Endodermal cell (in vitro differentiated cells): ENCODE measurements at places on chromosomes 11 and 22.
A peak's percentile ranks its signal among the peaks of the same experiment; 100 is the strongest.

GRCh38 chr11:85718991-85719807 lies 33.2 kb upstream of the CCDC89 start:
- H3K36me3 ChIP-seq: no peaks in the 10 kb centered on the region
- no peaks in the 10 kb centered on the region for H3K27me3 ChIP-seq
- H3K27ac ChIP-seq: peak overlapping the region; percentile 88
- H3K4me1 ChIP-seq: peaks cover 4% of the 10 kb centered on the region
- DNase-seq: peak; percentile 76

DNA sequence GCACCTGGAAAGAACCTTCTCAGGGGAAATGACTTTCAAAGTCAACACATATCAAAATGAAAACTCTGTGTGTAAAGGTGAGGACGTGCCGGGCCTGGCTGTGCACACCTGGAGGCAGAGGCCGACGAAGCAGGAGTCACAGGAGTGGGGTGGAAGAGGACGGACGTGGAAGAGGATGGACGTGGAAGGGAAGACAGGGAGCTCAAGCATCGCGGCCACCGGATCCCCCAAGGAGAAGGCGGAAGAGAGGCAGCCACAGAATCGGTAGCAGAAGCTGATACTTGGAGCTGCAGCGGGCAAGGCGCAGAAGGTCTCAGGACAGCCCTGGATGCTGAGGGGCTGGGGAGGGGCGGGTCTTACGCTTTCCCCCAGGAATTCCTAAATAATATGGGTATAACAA lies 519.8 kb downstream of the BRD1 start:
- no peaks in the 10 kb centered on the region for H3K36me3 ChIP-seq
- no peak overlapping the region for H3K27ac ChIP-seq
- peak; percentile 22 for DNase-seq
- H3K4me1 ChIP-seq: no peaks in the 10 kb centered on the region
- no peak overlapping the region for H3K4me3 ChIP-seq

DNA sequence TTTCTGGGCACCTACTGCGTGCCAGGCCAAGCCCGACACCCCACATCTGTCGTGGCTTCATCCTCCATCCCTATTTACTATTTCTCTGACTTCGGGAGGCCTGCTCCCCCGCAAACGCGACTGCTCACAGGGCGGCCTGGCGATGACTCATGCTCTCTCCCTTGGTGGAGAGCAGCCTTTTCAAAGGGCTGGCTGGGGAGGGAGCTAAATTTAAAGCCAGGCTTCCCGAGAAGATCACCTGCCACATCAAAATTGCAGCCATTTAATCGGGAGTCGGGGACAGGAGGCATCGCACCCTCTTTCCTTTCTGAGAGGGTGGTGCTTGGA lies 24.9 kb upstream of the SHISAL1 start:
- no peaks in the 10 kb centered on the region for H3K36me3 ChIP-seq
- peak; percentile 80 for DNase-seq
- peaks cover 29% of the 10 kb centered on the region for H3K27me3 ChIP-seq
- peaks cover 3% of the 10 kb centered on the region for H3K4me1 ChIP-seq
- H3K27ac ChIP-seq: no peak overlapping the region

GRCh38 chr11:129458278-129458677 lies 82.6 kb downstream of the BARX2 start:
- no peak overlapping the region for H3K4me3 ChIP-seq
- peaks cover 3% of the 10 kb centered on the region for H3K4me1 ChIP-seq
- no peak overlapping the region for H3K27ac ChIP-seq

DNA sequence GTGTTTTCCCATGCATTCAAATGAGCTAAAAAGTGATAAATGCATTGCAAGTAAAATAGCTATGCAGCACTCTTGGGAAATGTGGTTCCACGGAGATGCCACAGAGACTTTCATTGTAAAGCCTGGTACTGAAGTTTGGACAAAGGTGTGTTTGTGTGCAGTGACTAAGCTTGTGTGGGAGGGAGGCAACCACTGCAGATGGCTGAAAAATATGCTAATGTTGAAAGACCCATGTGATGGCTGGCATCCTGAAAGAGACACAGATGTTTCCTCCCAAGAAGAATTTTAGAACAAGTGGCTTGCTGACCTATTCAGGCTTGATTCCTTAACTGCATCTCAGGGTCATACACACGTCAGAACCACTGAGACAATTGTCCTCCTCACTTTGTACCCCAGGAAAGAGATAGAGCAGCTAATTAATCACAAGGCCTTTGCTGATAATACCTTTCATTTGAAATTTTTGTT lies 73.8 kb downstream of the FAM76B start:
- peak overlapping the region; percentile 73 for H3K27ac ChIP-seq
- DNase-seq: no peak
- no peaks in the 10 kb centered on the region for H3K4me1 ChIP-seq
- H3K36me3 ChIP-seq: no peaks in the 10 kb centered on the region

DNA sequence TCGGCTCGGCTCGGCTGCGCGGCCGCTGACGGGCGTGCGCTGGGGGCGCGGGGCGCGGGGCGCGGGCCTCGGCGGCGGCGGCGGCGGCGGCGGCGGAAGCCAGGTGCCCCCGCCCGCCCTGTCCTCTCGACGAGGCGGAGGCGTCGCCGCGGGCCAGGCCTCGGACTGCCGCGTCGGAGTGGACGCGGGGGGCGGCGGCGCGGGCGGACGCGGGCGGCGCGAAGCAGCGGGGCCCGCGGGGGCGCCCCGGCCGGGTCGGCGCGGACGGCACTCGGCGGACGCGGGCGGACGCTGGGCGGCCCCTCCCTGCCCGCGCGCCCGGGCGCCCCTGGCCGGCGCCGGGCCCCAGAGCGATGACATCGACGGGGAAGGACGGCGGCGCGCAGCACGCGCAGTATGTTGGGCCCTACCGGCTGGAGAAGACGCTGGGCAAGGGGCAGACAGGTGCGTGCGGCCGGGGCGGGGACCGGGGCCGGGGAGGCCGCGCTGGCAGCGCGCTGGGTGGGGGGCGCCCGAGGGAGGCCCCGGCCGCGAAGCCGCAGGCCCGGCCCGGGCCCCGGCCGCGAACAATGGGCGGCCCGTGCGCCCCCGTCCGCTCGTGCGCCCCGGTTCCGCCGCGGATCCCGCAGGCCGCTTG lies at the start of gene BRSK2:
Gene BRSK2, plus strand, starts transcription at position 3 of the 637 bp plus-strand sequence. Its CDS starts 351 bp downstream, at position 354.
- H3K4me3 ChIP-seq: peak within 1 kb of the TSS; percentile 76
- H3K4me1 ChIP-seq: peaks cover 6% of the 10 kb centered on the region
- peak; percentile 69 for DNase-seq
- H3K27ac ChIP-seq: peak within 1 kb of the TSS; percentile 83
- H3K27me3 ChIP-seq: peaks cover 25% of the 10 kb centered on the region

DNA sequence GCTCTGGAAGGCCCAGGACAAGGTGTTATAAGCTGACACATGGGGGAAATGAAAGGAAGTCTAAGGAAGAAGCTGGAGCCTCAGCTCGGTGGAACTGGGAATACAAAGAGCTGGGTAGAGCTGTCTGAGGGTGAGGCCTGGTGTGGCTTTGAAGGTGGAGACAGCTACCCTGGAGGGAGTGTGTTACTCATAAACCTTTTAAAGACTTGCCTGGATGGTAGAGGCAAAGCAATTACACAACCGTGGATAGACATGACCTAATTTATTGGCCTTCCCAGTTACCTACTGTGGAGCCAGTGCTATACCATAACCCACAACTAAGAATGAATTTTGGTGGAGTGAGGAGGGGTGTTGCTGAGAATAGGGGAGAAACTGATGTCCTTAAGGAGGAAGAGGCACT lies 22.6 kb downstream of the EXPH5 start:
- no peak overlapping the region for H3K27ac ChIP-seq
- H3K27me3 ChIP-seq: no peaks in the 10 kb centered on the region
- no peak for DNase-seq
- H3K4me1 ChIP-seq: no peaks in the 10 kb centered on the region

GRCh38 chr11:70886676-70887541 lies 365.5 kb downstream of the SHANK2 start:
- H3K4me3 ChIP-seq: no peak overlapping the region
- no peaks in the 10 kb centered on the region for H3K36me3 ChIP-seq
- H3K4me1 ChIP-seq: no peaks in the 10 kb centered on the region
- H3K27ac ChIP-seq: peak overlapping the region; percentile 61
- DNase-seq: no peak

DNA sequence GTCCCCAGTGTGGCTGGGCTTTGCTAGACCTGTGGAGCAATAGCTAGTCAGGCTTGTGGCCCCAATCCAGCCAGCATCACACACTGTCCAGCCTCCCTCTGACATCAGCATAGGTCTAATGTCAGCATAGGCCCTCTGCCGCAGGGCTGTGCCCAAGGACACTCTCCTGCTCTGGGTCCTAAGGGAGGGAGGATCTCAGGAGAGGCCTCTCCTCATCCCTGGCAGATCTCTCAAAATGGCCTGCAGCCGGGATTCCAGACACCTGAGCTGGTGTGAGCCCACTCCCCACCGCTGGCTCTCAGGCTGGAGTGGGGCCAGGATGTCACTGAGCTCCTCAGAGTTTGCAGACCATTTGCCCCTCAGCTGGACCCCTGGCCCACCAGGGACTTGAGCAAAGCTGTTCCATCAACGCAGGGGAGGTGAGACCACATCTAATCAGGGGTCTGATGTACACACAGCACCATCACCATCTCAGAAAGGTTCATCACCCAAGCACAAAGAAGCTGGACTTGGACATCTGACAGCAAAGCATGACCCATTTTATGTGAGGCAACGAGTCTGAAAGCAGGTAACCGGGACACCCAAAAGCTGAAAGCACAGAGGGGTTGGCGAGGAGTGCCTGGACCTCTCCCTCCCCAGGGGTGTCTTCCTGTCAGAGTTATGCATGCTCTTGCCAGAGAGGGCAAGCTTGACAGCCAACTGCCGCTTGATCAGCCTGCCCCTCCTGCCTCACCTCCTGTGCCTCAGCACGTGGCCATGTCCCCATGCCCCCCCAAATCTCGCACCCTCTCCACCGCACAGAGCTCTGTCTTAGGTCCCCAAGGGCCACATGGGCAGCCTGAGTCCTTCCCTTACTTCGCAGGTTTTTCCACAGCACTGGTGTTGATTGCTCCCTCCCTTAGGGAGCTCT lies 69.7 kb upstream of the SEPTIN5 start:
- H3K36me3 ChIP-seq: no peaks in the 10 kb centered on the region
- no peaks in the 10 kb centered on the region for H3K4me1 ChIP-seq
- peak; percentile 44 for DNase-seq

DNA sequence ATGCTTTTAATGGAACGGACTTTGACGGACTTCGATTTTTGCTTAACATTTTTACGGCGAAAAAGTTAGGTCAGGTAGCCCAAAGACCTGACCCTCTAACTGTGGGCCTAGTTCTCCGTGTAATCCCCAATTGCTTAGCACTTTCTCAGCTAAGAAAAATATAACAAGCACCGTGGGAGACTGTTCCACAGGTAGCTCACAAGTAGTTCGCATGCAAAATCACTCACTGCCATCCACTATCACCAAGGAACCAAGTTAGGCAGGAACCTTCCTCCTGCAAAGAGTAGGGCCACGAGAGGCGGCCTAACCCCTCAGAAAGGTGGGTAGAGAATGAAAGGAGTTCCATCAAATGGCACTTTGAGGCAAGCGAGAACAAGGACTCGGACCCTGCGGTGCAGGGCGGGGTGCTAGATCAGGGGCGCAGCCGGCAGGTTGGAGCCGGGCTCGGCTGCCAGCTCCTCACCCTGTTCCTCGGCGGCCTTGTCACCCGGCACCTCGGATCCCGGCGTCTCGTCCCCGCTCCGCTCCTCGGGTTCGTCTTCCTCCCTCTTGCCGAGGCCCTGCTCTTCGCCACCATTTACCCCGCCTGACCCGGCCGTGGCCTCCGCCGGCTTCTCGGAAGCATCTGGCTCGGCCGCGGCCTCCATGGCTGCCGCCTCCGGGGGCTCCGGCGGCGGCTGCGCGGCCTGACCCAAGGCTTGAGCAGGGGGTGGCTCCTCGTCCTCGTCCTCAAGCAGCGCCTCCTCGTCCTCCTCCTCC lies 922 bp downstream of the HNRNPUL2 start:
- DNase-seq: peak; percentile 58
- H3K27me3 ChIP-seq: no peaks in the 10 kb centered on the region
- peak overlapping the region; percentile 93 for H3K27ac ChIP-seq
- H3K4me3 ChIP-seq: peak overlapping the region; percentile 97

DNA sequence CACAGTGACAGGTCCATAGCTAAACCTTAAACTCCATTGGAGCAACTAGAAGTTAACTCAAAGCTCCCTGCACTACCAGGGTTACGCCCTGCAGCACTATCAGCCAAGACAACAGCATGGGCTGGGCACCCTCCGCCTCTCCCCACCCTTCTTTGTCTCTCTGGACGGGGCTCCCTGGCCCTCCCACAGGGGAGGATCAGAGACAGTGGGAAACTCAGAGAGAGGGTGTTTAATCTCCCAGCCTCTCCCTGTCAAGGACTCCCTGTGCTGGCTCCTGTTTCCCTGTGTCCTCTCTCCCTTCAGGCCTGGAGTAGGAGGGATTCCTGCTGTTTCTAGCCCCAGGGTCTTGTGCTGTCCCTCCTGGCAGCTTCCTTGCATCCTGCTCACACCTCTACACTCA lies 56.9 kb upstream of the CSNK2A3 start:
- H3K4me1 ChIP-seq: peaks cover 9% of the 10 kb centered on the region
- no peaks in the 10 kb centered on the region for H3K36me3 ChIP-seq
- H3K4me3 ChIP-seq: no peak overlapping the region
